ENCODE measurements at places on chromosomes 16 and 17.

GRCh38 chr17:37781451-37781850 is 36.6 kb upstream of the HNF1B start:
- DNase-seq: no peak

DNA sequence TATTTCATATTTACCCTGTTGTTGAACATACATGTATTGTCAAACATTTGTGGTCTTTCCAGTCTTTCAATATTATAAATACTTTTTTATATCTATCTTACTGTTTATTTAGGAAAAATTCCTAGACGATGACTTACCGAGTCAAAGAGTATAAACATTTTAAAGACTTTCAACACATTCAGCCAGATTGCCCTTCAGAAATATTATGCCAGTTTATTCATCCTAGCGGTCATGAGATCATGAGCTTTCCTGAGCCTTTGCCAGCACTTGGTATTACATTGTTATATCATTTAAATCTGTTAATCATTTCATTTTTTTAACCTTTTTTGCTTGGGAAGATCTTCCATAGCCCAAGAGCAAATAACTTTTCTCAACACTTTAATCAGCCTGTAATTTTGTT is 197.4 kb downstream of the SPECC1 start:
- DNase-seq: no peak

GRCh38 chr17:83175119-83175821 is 95.9 kb downstream of the METRNL start:
- DNase-seq: no peak

- DNase-seq: no peak
Measured at GRCh38 chr17:7852919-7853690, 1.8 kb upstream of the TMEM88 start.

DNA sequence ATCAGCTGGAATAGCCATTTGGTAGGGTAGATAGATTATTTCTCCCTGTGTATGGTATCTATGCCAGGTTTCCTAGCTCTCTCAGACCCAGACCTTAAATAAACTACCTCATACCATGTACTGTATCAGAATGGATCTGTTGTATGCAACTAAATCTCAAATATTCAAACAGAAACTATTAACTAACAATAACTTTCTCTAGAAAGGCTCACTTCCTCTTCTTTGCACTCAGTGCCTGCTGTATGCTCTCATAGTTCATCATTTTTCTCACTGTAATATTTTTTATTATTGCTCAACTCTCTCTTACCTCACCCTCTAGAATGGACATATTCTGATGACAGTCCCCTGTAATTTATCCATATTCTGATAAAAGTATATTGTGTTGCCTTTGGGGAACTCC is 182.4 kb downstream of the TOX3 start:
- peak; percentile 1 for DNase-seq

DNA sequence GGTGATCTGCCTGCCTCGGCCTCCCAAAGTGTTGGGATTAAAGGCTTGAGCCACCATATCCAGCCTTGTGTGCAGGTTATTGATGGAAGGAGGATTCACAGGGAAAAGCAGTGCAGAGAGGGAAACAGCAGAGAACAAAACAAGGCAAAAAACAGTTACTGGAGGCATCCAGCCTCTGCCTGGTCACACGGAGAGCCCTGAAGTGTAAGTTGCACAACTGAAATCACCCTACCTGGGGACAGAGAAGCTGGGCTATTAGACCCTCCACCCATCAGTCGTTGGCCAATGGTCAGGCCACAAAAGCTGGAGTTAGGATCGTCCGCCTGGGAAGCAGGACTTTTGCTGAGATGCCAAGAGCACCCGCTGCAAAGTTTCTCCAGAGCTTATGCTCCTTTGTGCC is 57.9 kb upstream of the BCO1 start:
- no peak for DNase-seq

DNA sequence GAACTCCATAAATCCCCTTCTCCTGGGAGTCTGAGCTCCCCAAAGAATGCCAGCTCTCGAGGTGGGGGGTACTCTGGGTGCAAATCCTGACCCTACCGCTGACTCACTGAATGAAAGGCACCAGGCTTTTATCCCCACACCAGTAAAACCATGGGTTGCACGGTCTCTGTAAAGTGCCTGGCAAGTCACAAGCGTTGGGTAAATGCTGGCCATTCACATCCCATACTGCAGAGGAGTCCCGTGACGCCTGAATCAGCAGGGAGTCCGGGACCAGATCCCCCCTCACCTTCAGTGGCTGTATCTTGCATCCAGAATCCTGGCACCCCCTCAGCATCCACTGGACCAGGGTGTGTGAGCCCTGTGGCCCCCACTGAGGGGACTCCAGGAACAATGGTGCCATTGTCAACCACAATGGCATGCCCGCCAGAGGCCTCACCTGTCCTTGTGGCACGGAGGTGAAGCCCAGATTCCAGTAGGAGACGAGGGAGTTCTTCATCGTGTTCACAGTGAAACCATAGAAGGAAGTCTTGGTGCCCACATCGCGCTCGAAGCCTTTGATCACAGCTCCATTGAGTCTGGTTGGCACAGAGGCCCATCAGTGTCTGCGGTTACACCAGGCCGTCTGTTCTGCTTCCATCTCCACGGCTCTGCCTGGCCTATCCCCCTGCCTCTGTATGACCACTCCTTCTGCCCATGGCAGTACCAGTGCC is 13.3 kb downstream of the ST6GALNAC2 start:
- DNase-seq: no peak

GRCh38 chr16:29840240-29840639 is 20.0 kb downstream of the MVP start:
- no peak for DNase-seq

DNA sequence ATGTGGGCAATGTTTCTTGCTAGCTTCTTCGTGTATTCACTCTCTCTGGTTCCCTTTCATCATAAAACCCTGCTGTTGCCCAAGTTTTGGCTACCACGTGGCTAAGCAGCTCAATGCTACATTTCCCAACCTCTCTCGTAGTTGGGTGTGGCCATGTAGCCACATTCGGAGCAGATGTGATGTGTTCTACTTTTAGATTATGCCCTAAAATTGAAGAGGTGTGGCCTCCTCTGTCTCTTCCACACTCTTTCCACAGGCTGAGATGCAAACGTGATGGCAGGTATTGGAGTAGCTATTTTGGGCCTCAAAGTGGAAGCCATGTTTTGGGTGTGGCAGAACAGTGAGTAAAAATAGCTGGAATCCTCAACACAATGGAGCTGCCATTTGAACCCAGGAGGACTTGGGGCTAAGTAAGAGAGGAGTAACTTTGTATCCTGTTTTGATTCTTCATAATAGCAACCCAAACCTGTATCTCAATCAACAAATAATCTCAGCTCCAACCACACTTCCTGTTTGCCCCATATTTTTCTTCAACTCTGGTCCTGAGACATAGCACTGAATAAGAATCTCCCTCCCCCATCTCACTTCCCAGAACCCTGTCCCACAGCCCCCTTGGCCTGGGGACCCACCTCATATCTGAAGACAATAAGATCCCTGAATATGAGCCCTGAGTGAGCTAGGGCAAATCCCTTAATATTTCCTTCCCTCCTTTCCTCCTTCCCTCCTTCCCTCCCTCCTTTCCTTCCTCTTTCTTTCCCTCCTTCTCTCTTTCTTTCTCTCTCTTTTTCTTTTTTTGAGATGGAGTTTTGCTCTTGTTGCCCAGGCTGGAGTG is 4.0 kb downstream of the NUPR1 start:
- peak; percentile 92 for DNase-seq

Measured in suppressor macrophage treated with lipopolysaccharide for 1 hour (primary cell).